CD14-positive monocyte (primary cell): ENCODE measurements at places on chromosomes 7 and 10.

DNA sequence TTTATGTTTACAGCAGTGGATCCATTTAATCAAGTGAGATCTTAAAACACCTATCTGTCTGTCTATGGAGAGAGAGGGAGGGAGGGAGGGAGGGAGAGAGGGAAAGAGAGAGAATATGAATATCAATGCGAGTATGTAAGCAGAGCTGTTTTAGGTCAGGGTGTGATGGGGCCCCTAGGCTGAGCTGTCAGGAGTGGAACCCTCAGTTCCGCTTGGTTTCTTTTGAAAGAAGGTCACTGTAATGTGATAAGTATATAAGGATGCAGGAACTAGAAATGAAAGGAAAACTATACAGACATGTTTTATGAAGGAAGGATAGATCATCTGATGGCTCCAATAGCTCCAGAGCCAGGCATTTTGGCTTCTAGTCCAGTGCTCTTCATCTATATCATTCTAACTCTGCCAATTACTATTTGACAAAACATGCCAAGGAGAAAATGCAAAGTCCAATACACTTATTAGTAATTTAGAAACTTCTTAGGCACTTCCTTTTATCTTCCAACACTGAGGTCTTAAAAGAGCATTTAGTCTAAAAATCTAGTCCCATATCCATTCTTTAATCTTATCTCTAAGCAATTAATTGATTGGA lies 70.3 kb downstream of the NRCAM start:
- no peak for DNase-seq

DNA sequence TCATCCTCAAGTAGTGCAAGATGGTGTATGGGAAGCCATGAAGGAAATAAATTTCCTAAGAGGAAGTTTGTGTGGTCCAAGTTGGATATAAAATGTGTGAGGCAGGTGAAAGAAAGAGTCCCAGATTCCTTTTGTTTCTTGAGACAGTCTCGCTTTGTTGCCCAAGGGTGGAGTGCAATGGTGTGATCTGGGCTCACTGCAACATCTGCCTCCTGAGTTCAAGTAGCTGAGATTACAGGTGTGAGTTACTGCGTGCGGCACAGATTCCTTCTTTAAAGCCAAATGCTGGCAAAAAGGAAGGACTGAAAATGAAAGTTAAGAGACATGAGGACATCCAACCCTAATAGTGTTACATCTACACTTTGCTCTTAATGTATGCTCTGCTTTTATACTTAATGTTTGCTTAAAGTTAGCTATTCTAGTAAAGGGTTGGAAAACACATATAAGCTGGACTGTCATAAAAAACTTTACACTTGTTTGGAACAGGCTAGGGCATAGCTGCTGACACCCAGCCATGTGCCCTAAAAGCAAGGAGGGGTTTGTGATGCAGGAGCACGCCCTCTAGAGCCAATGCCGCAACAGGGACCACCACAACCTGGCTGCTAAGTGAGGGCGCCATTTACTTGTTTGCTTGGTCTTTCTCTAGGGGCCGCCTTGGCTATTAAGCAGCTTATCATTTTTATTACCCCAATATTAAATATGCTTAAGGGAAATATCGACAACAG lies 34.5 kb downstream of the CLEC2L start:
- no peak for DNase-seq

GRCh38 chr7:5691606-5692005 lies 89.9 kb downstream of the RNF216 start:
- no peak for DNase-seq

- DNase-seq, result no peak
Observed at GRCh38 chr7:22055226-22055625, 109.5 kb upstream of the CDCA7L start.

DNA sequence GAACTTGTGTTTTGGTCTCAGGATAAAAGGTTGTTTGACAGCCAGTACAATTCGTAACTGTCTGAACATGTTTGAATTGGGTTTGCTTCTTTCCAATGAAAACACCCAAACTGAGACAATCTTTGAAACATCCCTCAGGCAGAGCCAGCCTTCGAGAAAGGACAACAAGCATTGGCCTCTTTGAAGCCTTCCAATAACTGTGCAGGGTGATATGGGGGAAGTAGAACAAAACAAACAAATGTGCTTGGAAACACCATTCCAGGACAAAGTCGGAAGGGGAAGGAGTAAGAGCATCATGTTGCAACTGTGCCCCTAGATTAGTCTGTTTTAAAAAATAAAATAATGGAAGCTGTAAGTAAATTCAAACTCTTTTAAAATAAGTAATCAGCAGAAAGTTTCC lies 39.5 kb downstream of the IL2RA start:
- DNase-seq, result no peak

DNA sequence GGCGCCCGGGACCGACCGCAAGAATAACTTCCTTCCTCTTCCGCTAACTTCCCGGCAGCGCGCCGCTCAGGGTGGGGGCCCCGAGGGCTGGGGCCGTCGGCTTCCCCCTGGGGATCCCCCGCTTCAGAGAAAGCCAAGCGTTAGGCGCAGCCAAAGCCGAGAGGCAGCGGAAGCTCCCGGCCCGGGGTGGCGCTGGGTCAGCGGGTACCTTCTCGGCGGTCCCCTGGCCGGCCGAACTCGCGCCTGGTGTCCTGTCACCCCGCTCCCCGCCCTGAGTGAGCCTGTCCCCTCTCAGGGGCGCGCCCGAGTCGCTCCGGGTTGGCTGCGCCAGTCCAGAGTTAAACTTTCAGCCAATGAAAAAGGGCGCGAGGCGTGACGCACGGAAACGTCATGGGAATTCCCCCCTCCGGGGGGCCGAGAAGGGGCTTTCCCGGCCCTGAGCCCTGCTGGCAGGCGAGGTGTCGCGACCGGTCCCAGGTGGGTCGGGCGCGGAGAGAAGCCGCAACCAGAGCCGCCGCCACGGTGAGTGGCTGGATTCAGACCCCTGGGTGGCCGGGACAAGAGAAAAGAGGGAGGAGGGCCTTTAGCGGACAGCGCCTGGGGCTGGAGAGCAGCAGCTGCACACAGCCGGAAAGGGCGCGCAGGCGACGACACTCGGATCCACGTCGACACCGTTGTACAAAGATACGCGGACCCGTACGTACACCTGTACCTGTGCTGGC lies 1.3 kb upstream of the NFKB2 start:
- DNase-seq, result peak; percentile 99

- no peak for DNase-seq
Observed at GRCh38 chr10:17029239-17029580, 100.4 kb downstream of the CUBN start.

- DNase-seq, result no peak
Observed at GRCh38 chr10:119302591-119303253, 95.4 kb downstream of the GRK5 start.

DNA sequence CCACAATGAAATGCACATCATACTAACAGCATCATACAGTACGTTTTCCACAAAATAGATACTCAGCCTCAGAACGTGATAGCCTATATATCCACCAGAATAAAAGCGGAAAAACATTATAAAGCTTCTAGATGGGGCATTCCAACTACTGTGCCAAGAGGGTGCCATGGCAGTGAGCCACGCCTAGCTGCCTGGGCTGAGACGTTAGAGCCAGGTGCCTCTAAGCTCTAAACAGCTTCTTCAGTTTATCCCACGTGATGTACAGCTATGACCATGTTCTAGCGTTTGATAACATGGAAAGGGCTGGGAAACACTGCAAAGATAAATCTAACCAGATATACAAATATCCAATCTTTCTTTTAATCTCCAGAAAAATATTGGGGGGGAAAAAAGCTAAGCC lies 17.8 kb downstream of the USP6NL start:
- DNase-seq, result no peak

DNA sequence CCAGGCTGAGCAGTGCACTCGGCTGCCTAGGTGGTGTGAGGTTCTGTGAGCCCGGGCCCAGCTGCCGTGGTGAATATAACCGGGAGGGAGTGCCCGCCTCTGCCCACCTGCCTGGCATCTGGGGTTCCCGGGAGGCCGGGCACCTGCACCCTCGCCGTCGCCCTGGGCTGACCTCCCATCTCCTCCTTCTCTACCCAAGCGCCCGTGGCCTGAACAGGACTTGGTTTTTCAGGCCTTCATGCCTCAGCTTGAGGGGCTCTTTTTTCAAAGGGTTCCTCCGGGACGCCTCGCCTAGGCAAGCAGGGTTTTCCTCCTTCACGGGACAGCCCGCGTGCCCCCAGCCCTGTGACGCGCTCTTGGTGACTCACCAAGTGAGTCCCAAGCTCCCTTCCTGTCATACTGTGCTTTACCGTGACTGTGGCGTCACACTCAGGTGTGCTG lies 9.9 kb downstream of the INPP5A start:
- peak; percentile 67 for DNase-seq

- DNase-seq, result no peak
Observed at GRCh38 chr10:3206511-3207157, 34.1 kb upstream of the PITRM1 start.

DNA sequence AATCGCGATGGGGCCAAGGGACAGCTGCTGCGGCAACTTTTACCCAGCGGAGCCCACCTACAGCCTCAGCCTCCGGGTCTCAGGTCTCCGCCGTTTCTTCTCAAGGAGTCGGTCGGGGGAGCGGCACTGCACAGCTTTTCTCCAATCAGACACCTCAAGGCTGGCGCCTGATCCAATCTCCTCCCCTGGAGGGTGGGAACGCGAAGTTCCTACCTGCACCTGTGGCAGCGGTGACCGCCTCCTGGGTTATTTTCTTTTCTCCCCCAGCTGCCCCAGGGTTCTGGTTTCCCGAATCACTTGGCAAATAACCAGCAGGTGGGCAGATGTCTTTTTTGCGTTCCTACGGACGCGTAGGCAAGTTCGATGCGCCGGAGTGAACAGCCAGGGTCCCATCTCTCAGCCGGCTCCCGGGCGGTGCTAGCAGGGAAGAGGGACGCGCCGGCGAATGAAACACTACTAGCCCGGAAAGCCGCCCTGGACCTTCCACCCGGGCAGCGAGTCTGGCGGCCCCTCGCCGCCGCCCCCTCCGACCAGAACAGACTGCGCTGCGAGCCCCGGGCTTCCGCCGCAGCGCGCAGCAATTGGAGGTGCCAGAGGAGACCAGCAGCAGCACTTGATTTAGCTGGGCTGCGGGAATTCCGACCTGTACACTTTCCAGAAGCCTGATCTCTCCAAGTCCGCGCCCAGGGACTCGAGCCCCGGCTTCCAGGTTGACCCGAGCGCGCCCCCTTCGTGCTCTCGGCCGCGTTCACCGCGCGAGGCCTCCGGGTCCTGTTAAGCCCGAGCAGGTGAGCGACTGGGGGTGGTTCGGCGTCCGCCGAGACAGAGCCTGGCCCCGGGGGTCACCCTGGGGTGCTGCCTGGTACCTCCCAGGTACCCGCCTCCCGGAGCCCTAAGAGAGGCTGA lies at the start of gene PRR15:
Gene PRR15, plus strand, starts transcription at position 246 of the 906 bp plus-strand sequence. CDS start 2,495 bp downstream, outside the sequence.
- peak; percentile 4 for DNase-seq

DNA sequence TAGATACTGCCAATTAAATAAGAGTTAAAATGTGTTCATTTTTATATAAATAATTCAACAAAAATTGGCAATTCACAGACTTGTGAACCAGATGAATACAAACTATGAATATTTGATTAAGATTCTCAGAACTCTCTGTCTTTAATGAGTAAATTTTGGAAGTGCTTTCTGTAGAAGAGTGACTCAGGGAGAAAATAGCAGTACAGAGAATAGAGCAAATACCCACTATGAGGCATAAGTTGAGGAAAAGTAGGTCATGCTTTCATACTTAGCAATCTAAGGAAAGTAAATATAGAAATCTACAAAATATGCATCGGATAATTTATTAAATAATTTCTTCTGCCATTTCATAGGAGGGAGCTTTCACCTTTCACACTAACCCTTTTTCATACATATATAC lies 117.7 kb upstream of the TMEM106B start:
- no peak for DNase-seq

- DNase-seq, result peak; percentile 4
Observed at GRCh38 chr7:137717811-137718271, 128.9 kb downstream of the DGKI start.

DNA sequence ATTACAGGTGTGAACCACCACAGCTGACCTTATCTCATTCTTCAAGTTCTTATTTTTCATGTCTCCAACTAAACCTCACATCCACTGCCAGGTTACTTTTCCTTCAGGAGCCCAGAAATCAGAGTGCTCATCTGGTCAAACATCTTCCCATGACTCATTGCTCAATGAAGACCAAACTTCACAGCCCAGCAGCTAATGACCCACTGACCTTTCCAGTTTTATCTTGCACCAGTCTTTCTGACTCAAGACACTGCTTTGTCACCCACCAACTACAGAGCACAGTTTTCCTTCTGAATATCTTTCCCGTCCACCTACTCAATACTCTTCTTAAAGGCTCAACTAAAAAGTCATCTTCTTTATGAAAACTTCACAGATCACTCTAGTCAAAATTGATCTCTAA lies 245.1 kb downstream of the CHCHD3 start:
- DNase-seq, result no peak

DNA sequence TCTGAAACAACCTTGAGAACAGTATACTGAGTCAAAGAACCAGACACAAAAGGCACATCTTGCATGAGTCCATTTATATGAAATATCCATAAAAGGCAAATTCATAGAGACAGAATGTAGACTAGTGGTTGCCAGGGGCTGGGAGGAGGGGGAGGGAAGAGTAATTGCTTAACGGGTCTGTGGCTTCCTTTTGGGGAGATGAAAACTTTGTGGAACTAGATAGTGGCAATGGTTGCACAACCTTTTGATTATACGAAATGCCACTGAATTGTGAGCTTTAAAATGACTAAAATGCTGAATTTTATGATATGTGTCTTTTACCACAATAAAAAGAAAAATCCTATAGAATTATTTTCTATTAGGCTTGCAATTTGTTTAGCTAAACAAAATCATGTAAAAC lies 16.8 kb downstream of the ADRB1 start:
- peak; percentile 57 for DNase-seq

DNA sequence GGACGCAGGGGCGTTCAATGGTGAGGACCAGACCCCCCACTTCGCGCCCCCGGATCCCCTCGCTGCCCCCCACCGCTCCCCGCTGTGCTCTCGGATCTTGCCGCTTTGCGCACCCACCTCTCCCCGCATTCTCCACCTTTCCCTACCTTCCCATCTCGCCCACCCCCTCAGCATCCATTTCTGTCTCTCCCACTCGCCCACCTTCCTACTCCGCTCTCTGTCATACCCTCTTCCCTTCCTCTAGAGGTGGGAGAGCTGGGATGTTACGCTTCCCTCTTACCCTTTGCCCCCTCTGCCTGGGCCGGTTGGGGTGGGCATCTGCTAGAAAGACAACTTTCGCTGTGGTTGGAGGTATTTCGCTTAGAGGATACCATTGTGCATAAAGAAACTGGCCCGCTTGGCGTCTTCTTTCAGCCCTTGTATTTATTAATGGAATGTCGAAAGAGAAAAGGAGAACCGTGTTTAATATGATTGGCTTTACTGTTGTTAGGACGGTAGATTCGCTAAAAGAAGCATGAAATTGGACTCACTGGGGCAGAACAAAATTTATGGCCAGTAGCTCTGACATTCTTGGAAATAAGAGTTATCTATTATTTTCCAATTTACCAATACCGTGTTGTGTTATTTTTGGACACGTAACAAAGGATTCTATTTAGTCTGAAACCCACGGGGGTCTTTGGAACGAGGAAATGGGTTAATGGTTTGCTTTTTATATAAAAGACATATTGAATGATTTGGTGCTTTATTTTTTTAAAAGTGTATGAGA lies 873 bp downstream of the PRKAR2B start:
- peak; percentile 17 for DNase-seq

DNA sequence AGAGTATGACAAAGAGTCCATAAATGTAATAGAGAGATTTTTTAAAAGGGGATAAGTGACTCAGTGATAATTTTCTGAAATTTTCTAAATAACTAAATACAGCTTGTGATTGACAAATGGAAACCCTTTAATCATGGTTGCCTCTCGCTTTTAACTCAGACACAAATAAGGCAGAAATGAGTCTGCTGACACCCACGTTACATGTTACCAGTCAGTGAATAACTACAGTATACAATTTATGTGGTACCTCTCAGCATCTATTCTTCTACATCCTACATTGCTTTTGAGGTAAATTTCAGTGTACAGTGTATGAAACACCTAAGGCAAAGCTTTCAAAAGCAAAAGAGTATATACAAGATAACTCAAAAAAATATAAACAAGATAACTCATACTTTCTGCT lies 4.2 kb downstream of the NSUN6 start:
- DNase-seq, result no peak
